ENCODE measurements at places on chromosomes 1 and 21. TPM values are rescaled to one million over a fixed set of nuclear protein-coding genes. Genes with fewer than 3 reads are reported as not detected.

GRCh38 chr1:224182057-224182865, 779 bp upstream of the DEGS1 start:
- no peak for DNase-seq

DNA sequence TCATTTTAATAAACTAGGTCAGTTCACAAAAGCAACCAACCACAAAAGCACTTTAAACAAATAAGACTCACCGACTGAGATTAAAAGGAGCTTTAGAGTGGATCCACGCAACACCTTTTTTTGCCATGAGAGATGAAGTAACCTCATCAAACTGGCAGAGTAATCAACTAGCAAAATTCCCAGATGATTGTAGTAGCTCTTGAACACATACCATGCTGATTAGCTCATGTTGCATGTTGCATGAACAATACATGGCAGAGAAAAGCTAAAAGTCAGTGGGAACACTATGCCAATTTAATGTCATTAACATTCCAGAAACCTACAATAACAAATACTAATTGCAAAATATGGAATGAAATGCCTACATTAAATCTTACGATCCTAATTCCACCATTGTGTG, 4.1 kb downstream of the WARS2 start:
- DNase-seq = no peak

DNA sequence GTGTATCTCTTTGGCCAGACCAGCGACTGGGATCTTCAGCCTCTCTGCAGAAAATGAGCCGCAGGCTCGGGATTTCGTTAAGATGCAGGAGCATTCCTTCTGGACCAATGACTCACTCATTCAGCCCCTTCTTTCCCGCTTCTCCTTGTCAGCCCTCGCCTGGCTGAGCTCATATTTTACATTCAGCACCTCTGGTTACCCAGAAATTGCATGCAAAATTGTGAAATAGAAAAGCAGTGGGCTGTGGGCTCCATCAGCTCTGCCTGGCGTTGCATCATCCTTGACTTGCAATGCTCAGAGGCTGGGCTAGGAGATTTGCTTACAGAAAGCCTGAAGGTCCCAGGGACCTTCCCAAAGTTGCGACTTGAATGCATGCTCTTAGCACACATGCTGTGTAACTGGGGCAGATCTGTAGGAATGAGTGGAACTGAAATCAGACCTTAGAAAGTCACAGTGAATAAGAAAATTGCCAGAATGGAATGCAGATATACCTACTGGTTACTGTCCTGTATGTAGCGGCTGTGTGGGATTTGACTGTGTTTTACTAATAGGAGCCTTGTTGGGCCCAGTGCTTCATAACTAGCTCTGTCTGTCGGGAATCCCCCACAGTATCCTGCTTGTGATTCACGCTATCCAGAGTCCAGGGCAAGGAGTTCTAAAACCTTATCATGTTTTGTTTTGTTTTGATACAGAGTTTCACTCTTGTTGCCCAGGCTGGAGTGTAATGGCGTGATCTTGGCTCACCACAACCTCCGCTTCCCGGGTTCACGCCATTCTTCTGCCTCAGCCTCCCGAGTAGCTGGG, 444.8 kb downstream of the KIF26B start:
- no peak for DNase-seq

DNA sequence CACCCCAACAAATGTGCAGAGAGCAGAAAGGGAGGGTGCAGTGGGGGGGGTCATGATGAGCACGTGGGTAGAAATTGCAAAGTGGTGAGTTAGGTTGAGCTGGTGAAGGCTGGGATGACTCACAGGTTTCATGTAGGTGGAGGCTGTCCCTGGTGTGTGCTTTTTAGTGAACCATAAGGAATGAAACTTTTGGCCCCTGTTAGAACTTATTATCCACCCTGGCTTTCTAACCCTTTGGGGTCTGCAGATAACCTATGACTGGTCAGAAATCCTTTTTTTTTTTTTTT, 46.9 kb downstream of the DOP1B start:
- no peak for DNase-seq

TMEM200B gene
- not detected for total RNA-seq

S100A9 gene
- not detected for total RNA-seq

GRCh38 chr1:214518361-214518760, 33.0 kb downstream of the PTPN14 start:
- no peak for DNase-seq

CFHR1 gene
- total RNA-seq = not detected

DNA sequence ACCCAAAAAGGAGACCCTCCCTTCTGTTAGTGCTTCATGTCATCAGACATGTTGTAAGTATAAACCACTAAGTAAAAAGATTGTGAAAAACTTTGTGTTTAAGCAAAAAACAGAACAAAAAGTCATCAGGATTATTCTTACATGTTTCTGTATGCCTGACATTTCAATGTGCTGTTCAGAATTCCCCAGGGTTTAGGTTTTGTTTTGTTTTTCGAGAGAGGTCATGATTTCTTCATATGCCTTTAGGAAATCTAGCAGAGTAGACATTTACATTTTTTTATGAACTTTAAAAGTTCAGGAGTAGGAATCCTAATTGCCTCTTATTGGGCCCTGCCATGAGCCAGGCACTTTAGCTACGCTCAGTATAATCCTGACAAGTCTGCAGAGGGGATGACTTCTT, 85.3 kb downstream of the VPS13D start:
- no peak for DNase-seq

GRCh38 chr1:191669629-191670028, 488.6 kb upstream of the RGS18 start:
- no peak for DNase-seq

- DNase-seq = no peak
Measured at GRCh38 chr1:197984289-197984688, 67.1 kb downstream of the LHX9 start.

DNA sequence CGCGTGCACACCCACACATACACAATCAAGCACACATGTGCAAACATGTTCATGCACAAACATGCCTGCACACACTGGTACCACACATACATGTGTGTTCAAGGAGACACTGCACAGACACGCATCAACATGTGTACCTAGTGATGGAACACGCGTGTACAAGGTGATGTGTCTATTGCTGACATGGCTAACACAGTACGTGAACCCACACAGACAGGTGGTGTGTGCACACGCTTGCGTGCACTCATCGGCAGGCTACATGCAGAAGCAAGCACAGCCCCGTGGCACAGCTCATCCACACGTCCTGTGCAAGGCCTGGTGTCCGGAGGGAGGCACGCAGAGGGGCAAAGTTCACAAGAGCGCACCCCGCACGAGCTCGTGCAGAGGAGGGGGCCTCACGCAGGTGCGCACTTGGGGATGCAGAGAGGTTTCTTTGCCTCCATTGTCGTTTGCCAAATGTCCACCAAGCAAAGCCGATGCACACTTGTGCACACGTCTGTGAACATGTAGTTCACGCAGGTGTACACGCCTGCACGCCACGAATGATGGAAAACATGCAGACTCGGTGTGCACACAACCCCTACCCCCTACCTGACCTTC, 969 bp downstream of the ACAP3 start:
- no peak for DNase-seq

DNA sequence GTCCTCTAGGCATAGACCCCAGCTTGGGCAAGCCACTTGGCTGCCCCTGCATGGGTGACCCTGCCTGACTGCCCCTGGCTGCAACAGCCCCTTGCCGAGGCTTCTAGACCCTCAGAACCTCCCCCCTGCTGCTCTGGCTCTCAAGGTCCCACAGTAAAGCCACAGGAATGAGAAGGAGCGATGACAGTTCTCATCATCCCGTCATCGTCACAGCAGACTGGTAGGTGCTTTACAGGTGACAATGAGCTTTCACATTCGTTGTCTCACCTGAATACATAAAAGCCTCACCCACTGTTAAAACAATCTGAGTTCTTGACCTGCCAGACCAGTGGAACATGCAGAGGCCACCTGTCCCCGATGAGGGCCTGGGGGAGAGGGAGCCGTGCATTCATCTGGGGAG, 36.0 kb upstream of the GPR157 start:
- DNase-seq = no peak

DNA sequence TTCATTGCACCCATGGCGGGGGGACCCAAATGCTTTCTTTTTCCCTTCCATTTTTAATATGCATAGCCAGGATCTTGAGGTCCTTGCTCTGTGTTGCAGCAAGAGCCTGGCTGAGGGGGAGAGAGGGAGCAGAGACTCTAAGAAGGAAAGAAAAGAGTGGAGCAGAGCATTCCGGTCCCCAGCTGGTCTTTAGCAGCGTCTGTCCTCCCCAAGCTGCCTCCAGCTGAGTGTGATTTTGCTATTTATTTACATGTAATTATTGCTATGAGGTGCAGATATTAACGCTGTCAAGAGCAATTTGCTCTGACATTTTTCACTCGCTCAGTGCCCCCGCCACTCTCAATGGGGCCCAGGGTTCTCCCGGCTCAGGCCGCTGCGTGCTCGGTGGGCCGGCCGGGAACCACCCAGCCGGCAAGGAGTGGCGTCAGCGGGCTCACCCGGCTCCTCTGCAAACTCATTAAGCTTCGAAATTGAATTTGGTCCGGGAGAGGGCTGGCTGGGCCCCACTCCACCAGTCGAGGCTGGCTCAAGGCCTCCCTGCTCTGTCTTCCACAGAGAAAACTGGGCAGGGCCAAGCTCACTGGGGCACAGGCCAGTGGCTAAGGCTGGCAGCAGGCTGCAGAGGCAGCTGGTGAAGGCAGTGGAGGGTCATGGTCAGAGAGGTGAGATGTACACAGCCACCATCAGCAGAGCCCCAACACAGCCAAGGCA, 93.2 kb downstream of the PAX7 start:
- no peak for DNase-seq

SPRR1B gene
- not detected for total RNA-seq

KRTAP19-1 gene
- total RNA-seq = 0.34 TPM

DNA sequence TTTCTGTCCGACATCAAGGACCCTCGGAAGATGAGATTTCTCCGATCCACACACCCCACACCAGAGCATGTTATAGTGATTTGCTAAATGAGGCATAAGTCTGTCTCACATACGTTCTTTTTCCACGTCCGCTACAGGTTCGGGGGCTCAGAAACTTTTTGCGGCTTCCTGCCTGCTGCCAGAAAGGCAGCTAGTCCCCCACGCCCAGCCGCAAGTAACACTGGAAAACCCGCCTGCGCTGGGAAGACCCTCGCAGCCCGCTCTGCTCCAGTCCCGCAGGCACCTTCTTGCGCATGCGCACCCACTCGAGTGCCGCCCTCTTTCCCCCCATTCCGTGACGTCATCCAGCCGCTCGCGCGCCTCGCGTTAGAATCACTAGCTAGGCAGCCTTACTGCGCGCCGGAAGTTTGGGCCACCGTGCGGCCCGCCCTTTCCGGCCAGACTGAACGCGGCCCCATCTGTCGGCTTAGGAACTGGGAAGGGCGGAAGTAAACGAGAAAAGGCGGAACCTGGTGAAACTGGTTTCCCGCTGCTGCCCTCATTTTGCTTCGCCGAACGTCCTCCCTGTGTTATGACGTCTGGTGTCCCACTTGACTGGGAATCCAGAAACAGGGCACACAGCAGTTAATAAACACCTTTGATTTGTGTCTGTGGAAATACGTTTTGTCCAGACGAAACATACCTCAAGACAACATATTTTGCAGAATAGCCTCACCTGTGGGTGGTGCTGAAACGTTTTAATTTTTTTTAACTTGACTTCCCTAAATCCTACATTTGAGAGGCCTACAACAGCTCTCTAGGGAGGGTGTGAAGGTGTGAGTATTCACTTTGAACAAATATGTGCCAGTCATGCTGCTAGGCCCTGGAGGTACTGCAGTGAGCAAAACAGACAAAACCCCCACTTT, at the start of gene C1orf74:
TSS of gene C1orf74 (minus strand) at position 295 of the 905 bp plus-strand sequence. CDS start 925 bp downstream, outside the sequence.
- DNase-seq = peak; percentile 98

RO60 gene
- 115 TPM for total RNA-seq

DNMT3L gene
- total RNA-seq = not detected

GRCh38 chr21:40049031-40049930, 182.0 kb downstream of the PCP4 start:
- DNase-seq = no peak

DNA sequence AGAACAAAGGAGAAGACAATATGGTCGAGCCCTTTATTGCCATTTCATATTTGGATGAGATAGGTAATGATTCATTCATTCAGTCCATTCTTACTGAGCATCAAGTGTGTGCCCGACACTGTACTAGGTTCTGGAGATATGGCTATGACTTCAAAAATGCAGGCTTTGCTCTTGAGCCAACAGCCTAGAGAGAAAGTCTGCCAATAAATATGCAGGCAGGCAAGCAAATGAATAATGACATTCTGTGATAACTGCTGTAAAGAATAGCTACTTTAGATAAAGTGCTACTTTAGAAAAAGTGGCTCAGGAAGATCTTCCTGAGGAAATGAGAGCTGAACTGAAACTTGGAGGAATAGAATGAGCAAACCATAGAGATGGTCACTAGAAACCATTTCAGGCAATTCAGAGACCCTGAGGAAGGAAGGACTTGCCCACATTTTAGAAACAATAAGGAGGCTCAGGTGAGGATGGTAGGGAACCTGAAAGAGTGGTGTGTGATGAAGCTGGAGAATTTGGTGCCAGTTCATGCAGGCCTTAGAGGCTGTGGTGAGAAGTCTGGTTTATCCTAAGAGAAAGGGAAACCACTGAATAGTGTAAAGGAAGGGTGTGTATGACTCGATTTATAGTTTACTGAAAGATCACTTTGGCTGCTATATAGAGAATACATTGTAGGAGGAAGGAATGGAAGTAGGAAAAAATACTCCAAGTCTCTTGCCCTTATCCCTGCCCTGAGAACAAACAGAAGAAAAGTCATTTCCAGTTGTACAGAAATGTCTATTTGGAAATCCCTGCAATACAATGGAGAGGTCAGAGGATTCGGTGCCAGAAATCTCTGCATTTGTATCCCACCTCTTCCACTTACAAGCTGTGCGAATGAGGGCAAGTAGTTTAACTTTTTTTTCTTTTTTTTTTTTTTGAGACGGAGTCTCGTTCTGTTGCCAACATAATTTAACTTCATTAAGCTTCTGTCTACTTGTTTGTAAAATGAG, 167.9 kb downstream of the VPS13D start:
- no peak for DNase-seq

- peak; percentile 18 for DNase-seq
Measured at GRCh38 chr1:201702936-201703335, 126.0 kb upstream of the IPO9 start.

DNA sequence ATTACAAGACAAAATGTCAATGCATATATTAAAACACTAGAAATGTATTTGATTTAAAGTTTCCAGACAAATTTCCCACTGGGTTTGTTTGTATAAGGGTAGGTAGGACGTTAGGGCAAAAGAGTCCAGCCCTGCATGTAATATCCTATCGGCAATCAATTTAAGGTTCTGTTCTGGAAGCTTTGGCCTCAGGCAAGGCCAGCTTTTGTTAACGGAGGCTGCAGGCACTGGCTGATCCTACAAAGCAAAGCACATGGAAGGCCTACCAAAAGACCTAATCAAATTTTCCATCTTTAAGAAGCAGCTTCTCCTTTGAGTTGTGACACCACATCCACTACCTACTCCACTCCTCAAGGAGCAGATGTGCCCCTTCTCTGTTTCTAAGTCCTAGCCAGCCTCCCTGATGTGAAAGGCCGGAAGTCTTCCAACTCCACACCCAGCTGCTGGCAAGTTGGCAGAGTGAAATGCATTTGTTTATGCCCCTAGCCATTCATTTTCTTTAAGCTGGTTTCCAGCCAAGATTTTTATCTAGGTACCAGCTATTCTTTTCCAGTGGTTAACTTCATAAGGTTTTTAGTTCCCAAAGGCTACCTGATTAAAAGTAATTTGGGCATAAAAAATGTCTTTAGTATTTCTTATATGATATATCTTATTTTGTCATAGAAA, 452.6 kb downstream of the PTBP2 start:
- no peak for DNase-seq

FBLIM1 gene
- total RNA-seq = 0.77 TPM

Measured in SK-MEL-5 (cell line).